Karpas-422 (cell line): ENCODE measurements at places on chromosomes 7 and 10.

GRCh38 chr10:125136087-125136486 is 24.3 kb downstream of the CTBP2 start:
- DNase-seq: no peak

DNA sequence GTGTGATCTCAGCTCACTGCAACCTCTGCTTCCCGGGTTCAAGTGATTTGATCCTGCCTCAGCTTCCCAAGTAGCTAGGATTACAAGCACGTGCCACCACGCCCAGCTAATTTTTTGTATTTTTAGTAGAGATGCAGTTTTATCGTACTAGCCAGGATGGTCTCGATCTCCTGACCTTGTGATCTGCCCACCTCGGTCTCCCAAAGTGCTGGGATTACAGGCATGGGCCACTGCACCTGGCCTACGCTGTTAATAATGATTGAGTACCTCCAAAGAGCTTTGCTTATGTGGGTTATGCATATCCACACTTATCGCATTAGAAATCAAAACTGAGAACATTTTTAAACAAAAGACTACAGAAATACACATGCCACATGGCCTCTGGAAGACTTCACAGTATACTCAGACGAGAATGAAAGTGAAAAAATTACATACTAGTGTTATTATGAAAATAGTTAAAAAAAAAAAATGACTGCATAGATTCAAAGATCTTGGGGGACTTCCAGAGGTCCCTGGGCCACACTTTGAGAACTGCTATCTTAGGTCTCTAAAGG is 25.4 kb downstream of the RPP38 start:
- no peak for DNase-seq

GRCh38 chr10:93565446-93565845 is 1.0 kb upstream of the FFAR4 start:
- DNase-seq: no peak

- DNase-seq: peak; percentile 87
Observed at GRCh38 chr10:11560076-11560709, 51.3 kb downstream of the USP6NL start.

DNA sequence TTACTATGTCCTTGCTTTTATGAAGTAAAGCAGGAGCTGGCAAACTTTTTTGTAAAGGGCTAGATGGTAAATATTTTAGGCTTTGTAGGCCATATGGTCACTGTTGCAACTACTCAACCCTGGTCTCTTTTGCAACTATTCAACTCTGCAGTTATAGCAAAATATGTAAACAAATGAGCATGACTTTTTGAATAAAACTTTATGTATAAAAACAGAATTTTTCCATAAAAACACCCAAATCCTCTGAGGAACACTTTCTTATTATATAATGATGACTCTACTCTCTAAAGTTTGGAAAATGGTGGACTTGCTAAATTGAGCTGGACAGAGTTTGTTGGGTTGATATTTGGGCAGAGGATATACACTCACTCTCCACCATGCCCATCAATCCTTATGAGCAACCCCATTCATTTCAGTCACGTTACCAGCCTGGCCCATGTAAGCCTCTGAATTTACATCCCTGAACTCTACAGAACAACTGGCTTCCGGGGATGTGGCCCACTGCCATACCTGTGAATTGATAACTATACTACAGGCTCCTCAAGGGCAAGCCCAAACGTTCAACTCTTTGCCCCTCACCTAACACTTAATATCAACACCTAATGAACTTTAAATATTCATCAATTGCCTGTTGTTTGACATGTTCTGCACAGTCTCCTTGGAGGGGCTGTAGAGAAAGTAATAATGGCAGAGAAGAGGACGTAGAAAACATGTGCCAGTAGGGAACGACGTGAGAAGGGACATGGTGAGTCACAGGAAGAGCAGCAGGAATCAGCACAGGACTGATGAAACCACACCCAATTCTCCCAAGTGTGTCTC is 37.6 kb downstream of the SGMS1 start:
- DNase-seq: no peak

GRCh38 chr7:26284995-26285632 is 6.5 kb upstream of the SNX10 start:
- DNase-seq: peak; percentile 62

DNA sequence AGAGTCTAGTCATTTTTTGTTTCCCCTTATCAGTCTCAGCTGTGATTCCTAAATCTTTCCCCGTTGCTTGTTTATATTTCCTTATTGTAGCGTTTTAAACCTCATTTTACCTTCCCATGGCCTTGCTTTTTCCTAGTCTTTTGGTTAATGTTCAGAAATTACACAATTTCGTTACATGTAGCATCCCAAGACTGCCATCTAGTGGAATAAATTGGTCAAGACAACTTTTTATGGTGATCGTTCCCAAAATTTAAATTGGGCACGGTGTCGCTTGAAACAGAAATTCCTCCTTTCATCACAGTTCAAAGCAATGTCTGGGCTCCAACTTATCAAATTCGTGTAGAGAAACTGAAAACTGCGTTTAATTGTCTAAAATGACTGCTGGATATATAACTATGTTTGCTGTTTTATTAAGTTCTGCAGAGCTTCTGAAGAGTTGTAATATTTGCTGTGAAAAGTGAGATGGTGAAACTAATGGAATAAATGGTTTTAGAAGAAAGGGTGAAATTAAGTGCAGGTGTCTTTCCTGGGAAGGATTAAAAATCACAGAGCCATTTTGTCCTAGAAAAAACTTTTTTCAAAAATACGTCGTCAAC is 370.2 kb downstream of the PHF14 start:
- peak; percentile 86 for DNase-seq

DNA sequence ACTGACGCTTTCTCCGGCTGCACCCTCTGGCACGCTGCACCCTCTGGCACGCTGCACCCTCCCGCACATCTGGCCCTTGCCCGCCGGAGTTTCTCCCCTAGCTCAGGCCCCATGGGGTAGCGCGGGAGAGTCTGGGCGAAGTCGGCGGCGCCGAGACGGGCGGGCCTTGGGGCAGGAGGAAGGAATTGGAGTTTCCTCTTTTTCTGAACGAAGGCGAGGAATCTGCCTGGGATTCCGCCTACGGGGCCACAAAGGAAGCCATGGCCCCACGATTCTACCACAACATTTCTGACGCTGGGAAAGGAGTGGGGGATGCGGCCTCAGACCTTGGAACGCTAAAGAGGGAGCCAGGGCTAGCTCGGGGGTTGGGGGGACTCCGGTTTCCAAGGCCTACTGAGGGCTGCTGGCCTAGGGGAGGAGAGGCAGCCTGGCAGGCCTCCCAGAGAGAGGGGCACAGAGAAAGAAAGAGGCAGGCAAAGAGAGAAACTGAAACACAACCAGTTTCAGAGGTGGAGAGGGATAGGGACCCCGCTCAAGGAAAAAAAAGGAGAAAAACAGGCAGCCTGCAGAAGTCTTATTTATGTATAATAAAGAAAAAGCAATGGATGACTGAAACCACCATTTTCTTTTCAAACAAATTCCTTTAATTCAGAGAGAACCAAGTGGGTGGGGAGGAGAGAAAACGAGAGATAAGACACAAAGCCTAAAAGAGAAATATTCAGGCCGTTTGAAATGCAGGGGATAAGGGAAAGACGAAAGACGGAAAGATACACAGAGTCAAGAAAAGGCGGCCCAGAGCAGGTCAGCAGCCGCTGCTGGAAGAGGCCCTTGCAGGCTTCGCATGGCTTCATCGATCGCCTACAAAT is 4.3 kb downstream of the TLX1 start:
- DNase-seq: no peak

DNA sequence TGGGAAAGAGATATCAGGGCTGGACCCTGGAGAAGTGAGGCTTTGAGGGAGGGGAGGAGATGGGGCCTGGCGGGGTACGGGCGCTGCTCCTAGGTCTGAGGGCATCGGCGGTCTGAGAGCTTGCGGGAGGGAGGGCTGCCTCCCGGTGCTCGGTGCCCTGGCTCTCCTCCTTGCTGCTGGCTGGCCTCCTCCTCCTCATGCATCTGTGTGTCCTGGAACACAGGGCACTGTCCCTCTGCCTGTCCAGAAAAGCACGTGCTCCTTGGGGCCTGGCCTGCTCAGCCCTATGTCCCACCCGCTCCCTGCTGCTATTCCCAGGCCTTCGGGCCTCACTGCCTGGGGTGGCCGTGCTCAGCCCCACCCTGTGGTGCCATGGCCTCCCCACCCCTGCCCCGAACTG is 166.9 kb downstream of the RNF216 start:
- DNase-seq: no peak

DNA sequence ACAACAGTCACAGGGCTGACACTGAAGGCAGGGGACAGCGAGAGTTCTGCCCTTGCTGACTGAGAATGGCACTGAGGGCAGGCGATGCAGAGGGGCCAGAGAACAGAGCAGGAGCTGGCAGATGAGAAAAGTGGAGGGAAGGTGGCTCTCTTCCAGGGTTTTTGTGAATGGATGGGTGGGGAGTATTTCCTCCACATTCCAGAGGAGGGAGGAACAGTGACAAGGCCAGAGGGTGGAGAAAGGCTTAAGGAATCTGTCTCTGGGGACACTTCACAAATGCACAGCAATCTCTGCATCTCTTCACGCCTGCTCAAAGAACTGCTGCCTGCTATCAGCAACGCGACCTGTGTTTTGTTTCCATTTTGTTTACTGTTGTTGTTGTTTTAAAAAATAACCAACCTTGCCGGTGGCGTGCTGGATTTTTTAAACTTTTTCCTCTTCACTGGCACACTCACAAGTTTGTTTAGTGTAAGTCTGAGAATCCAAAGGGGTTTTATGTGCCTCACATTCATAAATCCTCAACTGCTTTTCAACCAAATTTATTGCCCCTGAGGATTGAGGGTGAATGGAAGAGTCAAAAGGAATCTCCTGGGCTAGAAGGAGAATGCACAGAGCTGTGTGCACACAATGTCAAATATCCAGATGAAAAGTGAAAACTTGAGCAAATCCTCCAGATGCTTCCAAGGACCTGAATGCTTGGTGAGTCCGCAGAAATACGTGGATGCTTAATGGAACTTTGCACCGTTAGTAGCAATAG is 129.3 kb downstream of the GLI3 start:
- no peak for DNase-seq

DNA sequence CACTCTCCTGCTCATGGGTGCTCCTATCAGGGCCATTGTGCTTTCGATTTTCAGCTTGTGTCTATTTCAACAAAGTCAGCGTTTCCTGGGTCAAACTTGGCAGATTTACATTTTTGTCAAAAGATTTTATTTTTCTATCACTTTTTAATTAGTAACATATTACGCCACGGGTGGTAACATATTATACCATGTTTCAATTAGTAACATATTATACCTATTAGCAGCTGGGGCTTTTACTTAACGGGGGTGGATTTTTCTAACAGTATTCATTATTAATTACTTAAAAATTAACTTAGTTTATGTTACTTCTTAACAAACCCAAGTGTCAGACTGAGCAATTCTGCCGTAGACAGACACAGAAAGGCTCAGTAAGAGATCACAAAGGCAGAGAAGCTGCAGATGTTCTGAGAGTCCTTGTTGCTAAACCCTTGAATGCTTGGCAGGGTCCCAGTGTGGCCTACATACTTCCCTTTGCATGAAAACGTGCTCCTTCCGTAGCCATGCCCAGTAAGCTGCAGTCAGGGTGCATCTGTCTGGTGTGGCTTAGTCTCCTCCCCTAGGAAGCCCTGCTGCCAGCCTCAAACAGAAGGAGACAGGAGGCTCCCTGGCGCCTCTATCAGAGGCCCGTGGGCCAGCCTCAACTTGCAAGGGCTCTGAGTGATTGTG is 263.1 kb upstream of the CXCL12 start:
- peak; percentile 41 for DNase-seq

- no peak for DNase-seq
Observed at GRCh38 chr7:8434290-8435002, 1.0 kb downstream of the NXPH1 start.

GRCh38 chr7:22720791-22721786 is 5.9 kb upstream of the IL6 start:
- peak; percentile 36 for DNase-seq

- DNase-seq: no peak
Observed at GRCh38 chr10:101287183-101287996, 58.1 kb upstream of the LBX1 start.

DNA sequence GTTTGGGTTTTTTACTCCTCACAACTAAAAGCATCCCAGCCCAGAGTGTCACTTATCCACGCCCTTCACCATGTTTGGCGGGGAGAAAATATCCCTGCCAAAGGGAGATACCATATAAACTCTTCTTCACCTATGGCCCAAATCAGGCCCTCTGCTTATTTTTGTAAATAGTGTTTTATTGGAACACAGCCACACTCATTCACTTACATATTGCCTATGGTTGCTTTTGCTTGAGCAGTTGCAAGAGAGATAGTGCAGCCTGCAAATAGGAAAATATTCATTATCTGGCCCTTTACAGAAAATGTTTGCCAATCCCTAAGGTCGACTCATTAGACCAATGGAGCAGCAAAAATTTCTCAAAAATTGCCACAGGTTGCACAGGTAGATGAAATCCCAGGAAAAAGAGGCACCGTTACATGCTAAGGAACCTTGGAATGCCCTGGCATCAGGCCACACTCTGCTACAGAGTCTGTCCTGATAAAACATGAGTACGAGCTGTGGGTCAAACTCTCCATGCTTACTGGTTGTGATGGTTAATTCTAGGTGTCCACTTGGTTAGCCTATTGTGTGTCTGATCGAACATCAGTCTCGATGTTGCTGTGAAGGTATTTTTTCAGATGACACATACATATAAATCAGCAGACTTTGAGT is 7.9 kb upstream of the RASSF4 start:
- DNase-seq: no peak

DNA sequence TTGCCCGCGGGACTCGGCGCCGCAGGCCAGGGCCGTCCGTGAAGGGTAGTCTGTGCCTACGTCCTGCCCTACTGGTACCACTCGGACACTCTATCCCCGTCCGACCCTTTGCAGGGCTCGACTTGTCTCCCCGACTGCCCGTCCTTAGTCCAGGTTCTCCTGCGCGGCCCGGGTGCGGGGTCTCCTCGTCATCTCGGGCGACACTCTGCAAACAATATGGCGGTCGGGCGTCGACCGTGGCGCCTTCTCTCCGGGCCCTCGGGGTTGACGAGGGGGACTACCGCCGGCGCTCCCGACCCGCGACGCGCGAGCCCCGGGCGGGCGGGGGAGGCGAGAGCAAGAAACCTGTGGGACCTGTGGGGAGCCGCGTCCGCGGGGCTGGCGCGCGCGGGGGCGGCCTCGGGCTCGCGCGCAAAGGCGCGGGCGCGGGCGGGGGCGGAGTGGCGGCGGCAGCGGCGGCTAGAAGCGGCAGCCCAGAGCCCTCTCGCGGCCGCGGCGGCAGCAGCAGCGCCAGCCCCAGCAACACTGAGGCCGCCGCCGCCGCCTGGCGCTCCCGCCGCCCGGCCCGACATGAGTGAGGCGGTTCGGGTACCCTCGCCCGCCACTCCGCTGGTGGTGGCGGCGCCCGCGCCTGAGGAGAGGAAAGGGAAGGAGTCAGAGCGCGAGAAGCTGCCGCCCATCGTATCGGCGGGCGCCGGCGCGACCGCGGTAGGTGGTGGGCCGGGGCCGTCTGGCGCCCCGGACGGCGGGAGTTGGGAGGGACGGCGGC is at the start of gene HECTD2:
Gene HECTD2 (plus strand): TSS at position 476 of the 769 bp plus-strand sequence. CDS start 95 bp downstream, at position 571.
- peak; percentile 79 for DNase-seq

- peak; percentile 91 for DNase-seq
Observed at GRCh38 chr7:30276203-30276900, 8.0 kb upstream of the ZNRF2 start.

GRCh38 chr7:70481570-70482123 is 650.3 kb upstream of the GALNT17 start:
- no peak for DNase-seq
